Lower leg skin (tissue), 4 donors: ENCODE measurements at places on chromosomes 2 and 18.

DNA sequence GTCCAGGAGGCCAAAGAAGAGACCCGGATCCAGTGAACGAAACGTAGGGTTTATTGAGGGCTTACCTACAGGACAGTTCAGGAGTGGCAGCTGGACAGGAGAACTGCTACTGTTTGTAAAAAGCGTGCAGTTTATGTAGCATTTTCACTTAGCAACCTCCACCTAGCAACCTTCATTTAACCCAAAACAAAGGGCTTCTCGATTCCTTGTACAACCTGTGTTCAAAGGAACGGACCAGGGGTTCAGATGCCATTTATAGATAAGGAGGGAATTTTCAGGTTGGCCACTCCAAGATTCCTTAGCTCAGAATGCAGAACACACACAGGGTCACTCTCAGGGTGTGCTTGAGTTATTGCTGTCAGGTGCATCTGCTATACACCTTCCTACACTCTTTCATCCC is 65.1 kb upstream of the YWHAQ start:
- DNase-seq, result no peak

- no peak for DNase-seq
Observed at GRCh38 chr2:151181524-151181923, 80.1 kb downstream of the RBM43 start.

- no peak for DNase-seq
Observed at GRCh38 chr2:40435426-40436092, 16.3 kb downstream of the SLC8A1 start.

GRCh38 chr2:15730545-15731212 is 139.0 kb downstream of the DDX1 start:
- peak; percentile 72 for DNase-seq

DNA sequence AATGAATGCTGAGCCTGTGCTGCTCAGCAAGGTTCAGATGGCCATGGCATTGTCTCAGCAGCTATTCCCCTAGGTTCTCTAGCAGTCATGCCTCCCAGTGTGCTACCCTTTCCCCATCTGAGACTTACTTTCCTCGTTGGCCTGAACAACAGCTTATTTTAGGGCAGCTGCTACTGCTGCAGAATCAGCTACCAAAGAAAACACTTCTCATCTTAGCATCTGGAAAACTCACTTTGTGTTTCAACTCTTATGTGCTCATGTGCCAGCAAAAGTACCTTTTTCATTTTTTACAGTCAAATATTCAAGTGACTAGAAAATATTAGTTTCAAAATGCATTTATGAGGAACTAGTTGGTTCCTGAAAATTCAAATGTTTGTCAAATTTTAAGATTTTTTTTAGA is 60.4 kb upstream of the ZNF397 start:
- DNase-seq, result no peak

DNA sequence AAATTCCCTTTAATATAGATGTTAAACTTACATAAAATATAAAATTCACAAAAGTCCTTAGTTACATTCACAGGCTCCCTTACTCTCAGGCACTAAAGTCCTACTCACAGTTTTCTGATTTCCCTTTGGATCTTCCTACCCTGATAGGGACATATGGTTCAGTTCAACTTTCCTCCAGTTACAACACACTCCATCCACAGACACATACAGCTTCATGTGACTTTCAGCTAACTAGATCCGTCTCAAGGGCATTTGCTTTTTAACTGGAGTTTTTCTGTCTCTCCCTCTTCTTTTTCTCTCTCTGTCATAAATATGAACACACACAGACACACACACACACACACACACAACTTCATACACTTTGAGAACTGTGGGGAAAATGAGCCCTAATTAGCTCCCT is 419.2 kb downstream of the LRP1B start:
- DNase-seq, result no peak

DNA sequence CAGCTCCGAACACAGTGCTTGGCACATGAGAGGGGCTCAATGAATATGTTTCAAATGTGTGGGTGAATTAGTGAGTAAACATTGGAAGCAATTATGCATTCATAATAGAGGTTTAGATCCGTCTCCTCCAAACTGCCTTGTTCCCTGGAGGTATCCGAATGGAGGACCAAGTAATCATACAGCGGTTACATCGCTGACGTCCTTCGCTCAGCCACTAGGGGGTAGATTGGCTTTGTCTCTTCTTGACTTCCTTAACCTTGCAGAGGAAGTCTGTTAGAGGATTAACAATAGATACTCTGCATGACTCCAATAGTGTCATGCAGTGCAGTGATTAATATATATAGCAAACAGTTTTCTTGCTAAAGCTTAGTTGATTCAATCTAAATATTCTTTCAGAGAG is 517.0 kb downstream of the PTPRM start:
- no peak for DNase-seq

DNA sequence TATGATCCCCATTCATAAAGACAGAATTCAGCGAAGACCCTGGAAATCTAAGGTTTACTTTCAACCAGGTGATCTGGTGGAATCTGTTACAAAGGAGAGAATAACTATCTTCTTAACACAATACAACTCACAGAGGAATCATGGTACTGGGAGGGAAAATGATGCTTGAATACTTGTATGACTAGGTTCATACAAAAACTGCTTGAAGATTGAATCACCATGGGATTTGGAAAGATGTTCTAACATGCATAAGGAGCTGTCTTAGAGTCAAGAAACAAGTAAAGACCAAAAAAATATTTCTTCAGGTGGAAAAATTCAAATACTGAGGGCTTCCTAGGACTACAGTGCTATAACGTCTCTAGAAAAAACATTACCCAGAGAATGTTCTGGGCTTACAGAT is 32.2 kb downstream of the COL5A2 start:
- DNase-seq, result no peak

DNA sequence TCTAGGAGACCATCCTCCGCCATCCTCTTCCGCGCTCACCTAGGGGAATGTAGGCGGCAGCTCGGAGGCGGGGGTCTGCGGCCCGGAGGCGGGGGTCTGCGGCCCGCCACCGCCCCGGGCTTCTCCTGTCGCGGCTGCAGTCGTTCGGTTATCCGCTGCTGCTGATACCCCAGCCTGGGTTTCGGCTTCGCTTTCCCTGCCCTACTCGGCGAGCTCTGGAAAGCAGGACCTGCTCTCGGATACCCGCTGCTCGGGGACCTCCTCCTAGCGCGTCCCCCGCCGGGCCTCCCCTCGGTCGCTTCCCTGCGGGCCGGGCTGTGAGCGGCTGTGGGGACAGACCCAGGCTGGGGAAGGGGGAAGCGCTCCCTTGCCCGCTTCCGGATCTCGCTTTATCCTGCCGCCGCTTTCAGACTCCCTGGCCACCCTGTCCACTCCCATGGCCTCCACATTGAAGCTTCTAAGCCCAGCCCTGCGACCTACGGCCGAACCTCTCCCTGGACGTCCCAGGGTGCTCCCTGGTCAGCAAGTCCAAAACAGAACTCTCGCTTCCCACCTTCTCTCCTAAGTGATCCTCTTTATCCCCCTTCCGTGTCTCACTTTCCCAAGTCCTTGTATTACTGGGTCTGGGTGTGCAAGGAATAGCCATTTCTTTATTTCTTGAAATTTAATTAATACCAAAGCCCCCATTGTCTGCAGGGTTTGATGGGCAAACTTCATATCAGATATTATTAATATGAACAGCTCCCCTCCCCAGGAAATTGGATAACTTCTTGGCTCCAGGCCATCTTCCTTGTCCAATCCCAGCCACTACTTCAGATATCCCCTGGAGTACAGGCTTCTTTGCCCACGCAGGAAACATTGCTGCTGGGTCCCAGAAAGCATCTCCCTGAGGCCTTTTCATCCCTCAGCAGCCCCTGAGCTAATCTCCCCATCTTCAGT is 769 bp downstream of the FKBP1B start:
- no peak for DNase-seq

DNA sequence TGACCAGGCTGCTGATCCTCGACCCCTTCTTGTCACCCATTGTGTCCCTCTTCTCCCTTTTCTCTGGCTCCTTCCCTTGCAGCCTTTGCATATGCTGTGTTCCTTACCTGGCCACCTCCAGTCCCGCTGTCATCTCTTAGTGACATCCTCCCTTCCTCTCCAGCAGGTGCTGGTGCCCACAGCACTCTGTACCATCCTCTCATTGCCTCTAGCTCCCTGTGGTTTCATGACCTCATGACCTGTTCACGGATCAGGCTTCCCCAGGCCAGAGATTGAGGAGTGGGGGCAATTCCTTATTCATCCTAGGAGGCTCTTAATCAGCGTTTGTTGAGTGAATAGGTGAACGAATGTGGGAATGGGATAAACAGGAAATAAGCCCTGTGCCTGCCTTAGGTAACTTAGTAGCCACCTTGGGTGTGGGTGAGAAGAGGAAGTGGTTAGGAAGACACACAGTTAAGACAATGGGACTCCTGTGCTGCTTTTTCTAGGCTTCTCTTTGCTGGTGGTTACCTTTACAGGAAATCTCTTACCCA is 35.5 kb downstream of the ITGA6 start:
- DNase-seq, result no peak

GRCh38 chr2:11298592-11298991 is 45.8 kb downstream of the ROCK2 start:
- no peak for DNase-seq

- DNase-seq, result no peak
Observed at GRCh38 chr2:37109523-37109922, 25.2 kb downstream of the GPATCH11 start.

DNA sequence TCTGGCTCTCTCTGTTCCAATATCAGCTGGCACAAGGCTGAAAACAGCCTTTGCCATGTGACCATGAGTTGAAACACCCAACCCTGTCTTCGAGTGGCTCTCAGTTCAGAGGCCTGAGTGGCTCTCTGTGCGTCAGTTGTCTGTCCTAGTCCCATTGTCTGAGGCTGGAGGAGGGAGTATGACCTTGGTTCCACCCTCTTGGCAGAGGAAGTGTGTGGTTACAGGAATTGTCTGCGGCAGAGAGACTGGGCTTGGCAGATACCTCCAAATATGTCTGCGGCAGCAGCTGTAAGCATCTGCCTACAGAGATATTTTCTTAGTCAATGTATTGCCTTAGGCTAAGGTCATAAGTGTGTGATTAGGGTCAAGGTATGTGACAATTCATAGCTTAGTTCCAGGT is 32.6 kb downstream of the CNGA3 start:
- DNase-seq, result peak; percentile 53

GRCh38 chr2:215271446-215271845 is 40.4 kb upstream of the ATIC start:
- DNase-seq, result no peak

DNA sequence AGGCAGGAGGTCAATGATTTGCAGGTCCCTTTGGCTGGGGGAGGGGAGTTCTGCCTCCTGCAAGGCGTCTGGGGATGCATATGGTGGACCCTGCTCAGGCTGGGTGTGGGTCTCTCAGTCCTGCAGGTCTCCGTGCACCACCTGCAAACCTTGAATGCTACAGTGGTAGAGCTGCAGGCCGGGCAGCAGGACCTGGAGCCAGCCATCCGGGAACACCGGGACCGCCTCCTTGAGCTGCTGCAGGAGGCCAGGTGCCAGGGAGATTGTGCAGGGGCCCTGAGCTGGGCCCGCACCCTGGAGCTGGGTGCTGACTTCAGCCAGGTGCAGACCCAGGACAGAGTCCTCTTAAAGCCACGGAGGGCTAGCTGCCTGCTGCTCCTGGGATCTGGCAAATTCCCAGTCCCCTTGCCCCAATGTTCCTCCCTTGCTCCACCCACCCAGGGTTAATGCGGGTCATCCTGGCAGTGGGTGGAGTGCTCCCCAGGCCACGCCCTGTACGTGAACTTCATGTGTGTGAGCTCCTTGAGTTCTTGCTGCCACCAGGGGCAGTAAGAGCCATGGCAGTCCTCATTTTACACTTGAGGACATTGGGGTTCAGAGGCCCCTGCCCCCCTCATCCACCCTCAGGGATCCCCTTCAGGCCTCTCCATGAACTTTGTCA is 3.1 kb downstream of the PROM2 start:
- DNase-seq, result peak; percentile 87

- no peak for DNase-seq
Observed at GRCh38 chr18:60910534-60910933, 422.7 kb upstream of the CDH20 start.

DNA sequence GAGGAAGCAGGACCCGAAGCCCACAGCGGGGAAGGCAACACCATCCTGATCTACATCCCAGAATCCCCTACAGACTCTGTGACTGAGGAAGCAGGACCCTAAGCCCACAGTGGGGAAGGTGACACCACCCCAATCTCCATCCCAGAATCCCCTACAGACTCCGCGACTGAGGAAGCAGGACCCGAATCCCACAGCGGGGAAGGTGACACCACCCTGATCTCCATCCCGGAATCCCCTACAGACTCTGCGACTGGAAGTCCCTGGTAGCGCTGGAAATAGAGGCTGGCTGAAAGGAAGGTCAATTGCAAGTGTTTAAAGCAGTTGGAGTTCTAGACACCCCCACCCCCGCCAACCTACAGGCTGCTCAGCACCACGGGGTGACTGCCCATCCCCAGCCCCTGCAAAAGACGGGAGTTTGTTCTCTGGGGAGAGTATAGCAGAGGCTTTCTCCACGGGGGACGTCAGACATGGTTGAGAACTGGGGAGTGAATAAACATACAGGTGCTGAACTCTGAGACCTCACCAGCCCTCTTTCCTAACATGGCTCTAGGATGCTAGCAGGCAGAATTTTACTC is 21.0 kb downstream of the CIB4 start:
- no peak for DNase-seq

GRCh38 chr2:211957799-211958198 is 580.8 kb downstream of the ERBB4 start:
- DNase-seq, result no peak

DNA sequence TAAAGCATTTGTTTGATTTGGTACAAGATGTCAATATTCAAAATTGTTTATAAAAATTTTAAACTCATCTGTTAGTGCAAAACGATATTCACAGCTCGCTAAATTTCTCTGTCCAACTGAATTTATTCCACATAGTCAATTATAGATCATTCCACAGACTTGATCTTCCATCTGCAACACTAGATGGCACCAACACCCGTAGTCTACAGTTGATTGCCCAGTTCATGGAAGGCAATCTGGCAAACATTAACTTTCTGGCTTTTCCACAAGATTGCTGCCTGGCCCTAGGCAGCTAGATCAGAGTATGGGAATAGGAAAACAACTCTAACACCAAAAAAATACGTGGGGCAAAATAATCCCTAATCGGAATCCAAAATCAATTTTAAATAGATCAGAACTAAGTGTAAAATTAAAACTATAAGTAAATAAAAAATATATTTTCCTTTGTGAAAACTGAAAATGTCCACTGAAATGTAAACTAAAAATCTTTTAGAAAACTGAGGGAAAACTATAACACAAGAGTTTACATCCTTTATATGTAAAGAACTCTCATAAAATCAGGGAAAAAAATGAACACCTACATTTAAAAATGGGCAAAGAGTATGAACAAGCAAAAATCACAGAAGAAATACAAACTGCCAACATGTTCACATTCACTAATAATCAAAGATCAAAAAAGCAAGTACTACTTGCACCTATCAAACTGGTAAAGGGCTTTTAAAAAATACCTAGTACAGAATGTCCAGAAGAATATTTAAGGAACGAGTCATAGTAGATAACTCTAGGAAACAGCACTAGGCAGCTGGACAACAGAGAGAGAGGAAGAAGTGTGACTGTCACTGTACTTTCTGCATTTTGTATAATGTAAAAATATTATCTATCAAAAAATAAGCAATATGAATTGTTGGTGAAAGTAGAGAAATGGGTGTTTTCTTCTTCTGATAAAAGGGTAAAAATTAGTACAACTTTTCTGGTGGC is 35.0 kb downstream of the RTN4 start:
- peak; percentile 48 for DNase-seq
